ENCODE measurements at places on chromosomes 6 and 20. TPM values are rescaled to one million over a fixed set of nuclear protein-coding genes. Genes with fewer than 3 reads are reported as not detected.

The LST1 gene
- total RNA-seq, result not detected

The CLDN20 gene
- 0.14 TPM for total RNA-seq

The SALL4 gene
- 0.05 TPM for total RNA-seq

The PRDM1 gene
- total RNA-seq, result 2.6 TPM

The GHRH gene
- total RNA-seq, result not detected

The EFCAB8 gene
- not detected for total RNA-seq

The TOX2 gene
- total RNA-seq, result 1.3 TPM

The BPIFB1 gene
- not detected for total RNA-seq

The CDKN1A gene
- total RNA-seq, result 595 TPM

The MUCL3 gene
- not detected for total RNA-seq

The CNR1 gene
- not detected for total RNA-seq

The FOXQ1 gene
- 7.7 TPM for total RNA-seq

The TULP1 gene
- not detected for total RNA-seq

The UFL1 gene
- 24.4 TPM for total RNA-seq

The SLC26A8 gene
- not detected for total RNA-seq

The PAK5 gene
- total RNA-seq, result 0.14 TPM

The CLVS2 gene
- total RNA-seq, result 0.14 TPM

The IRF4 gene
- not detected for total RNA-seq

The DEFB126 gene
- total RNA-seq, result not detected

The HLA-DPB1 gene
- total RNA-seq, result 0.93 TPM

The PRL gene
- not detected for total RNA-seq

The FRK gene
- 2.7 TPM for total RNA-seq

The SYNCRIP gene
- 66.9 TPM for total RNA-seq

The C6orf132 gene
- total RNA-seq, result 36.0 TPM

The BMP2 gene
- 2.5 TPM for total RNA-seq

The SLC52A3 gene
- 0.42 TPM for total RNA-seq

The TENT5A gene
- 3.3 TPM for total RNA-seq

The TCF19 gene
- total RNA-seq, result 20.8 TPM

The OLIG3 gene
- total RNA-seq, result not detected

The OR2J3 gene
- not detected for total RNA-seq

The DOK5 gene
- total RNA-seq, result not detected

The FAM83D gene
- 32.0 TPM for total RNA-seq

The CRIP3 gene
- total RNA-seq, result not detected

The TMEM74B gene
- total RNA-seq, result not detected

The LGSN gene
- total RNA-seq, result not detected

The SLC17A1 gene
- not detected for total RNA-seq

The SIRT5 gene
- total RNA-seq, result 21.9 TPM

The IMPG1 gene
- not detected for total RNA-seq

The PTGIS gene
- total RNA-seq, result not detected

The ZNF391 gene
- total RNA-seq, result 2.8 TPM

The PAK1IP1 gene
- 20.2 TPM for total RNA-seq

The PDYN gene
- not detected for total RNA-seq

The GNMT gene
- not detected for total RNA-seq

The CLPSL2 gene
- total RNA-seq, result not detected

The POM121L2 gene
- total RNA-seq, result not detected

The PTPRK gene
- 45.8 TPM for total RNA-seq

The IL17F gene
- not detected for total RNA-seq

The ELMO2 gene
- total RNA-seq, result 26.1 TPM

The RUNX2 gene
- total RNA-seq, result 2.5 TPM

The TMC2 gene
- total RNA-seq, result not detected

The FAM83C gene
- 3.2 TPM for total RNA-seq

The RIMS1 gene
- 0.35 TPM for total RNA-seq

The FAXC gene
- 3.9 TPM for total RNA-seq

The ZGPAT gene
- 35.1 TPM for total RNA-seq

The ARMC12 gene
- not detected for total RNA-seq

The LSM14B gene
- 17.5 TPM for total RNA-seq

The CAP2 gene
- 3.7 TPM for total RNA-seq

All from airway epithelial cell (primary cell).